Tongue (tissue), 3 donors: ENCODE measurements at places on chromosomes 12 and 14. TPM values are rescaled to one million over a fixed set of nuclear protein-coding genes. Genes with fewer than 3 reads are reported as not detected.

Gene JAG2
- 58.5 TPM for total RNA-seq

Gene NPFF
- not detected for total RNA-seq

Gene EPYC
- total RNA-seq, result not detected

Gene CLEC6A
- total RNA-seq, result not detected

Gene SSTR1
- 0.21 TPM for total RNA-seq

Gene LPAR5
- total RNA-seq, result 2.6 TPM

Gene CFAP54
- 1.6 TPM for total RNA-seq

Gene LRRC74A
- total RNA-seq, result not detected

Gene DAO
- not detected for total RNA-seq

Gene KCNK10
- total RNA-seq, result 0.92 TPM

Gene FZD10
- total RNA-seq, result 10.1 TPM

Gene RND1
- 2.9 TPM for total RNA-seq

Gene TPH2
- 0.10 TPM for total RNA-seq

GRCh38 chr12:132238488-132238854 is 90.9 kb downstream of the GALNT9 start:
- DNase-seq, result no peak

DNA sequence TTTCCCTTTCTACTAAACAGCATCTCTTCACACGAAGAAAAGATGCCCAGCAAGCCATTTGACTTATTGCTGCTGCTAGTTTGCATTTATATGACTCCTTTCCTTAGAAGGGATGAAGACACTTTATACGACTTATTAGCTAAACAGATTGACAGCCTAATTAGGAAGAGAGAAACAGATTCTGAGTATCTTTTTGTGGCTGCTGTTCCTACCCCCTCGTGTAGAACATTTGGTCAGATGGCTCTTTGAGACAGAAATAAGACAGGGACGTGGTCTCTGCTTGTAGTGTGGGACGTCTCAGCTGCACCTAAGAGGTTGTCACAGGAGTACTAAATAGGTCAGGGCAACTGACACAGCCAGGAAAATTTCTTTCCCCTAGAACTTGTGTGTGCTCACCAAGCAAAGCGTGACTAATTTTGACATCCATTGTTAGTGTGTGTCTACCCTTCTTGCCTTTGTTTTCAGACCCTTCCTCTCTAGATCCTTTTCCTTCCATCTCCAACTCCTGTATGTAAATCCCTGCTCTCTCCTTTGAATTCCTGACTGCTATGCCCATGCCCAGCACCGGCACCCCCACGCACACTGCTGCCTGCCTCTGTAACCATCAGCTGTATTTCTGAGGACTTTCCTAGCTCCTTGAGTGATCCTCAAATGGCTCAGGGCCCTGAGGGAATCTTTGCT is 83.2 kb downstream of the DAD1 start:
- DNase-seq, result no peak

DNA sequence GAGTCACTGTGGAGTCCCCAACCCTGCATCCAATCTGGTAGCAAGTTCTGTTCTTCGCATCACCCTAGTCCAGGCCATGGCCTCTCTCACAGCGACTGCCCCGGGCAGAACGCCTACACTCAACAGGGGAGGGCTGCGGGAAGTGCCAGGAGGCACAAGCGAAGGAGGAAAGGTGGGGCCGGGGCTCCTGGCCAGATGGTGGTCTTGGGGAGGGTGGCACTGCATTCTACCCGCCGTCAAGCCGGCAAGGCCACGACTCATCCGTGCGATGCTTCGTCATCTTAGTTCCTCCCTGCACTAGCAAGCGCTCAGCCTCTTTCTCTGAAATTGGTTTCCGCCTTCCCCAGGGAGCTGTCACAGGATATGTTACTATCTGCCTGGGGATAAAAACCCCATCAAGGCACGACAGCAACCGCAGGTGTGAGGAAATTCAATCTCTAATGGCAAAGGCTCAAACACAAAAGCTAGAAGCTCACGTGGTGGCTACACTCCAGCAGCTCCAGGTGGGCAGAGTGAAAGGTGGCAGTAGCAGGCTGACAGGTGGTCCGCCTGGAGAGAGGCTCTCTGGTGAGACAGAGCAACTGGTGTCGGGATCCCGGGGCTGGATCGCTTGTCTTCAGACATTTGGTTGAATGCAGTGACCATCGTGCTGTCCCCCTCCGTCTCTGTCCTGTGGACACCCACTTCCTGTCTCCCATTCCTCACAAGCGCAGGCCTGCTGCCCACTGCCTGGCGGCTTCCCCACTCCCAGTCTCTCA is 34.1 kb downstream of the ACADS start:
- peak; percentile 25 for DNase-seq

- DNase-seq, result no peak
These were observed 179.4 kb upstream of the ARHGAP5 start for GRCh38 chr14:31897581-31898186.

DNA sequence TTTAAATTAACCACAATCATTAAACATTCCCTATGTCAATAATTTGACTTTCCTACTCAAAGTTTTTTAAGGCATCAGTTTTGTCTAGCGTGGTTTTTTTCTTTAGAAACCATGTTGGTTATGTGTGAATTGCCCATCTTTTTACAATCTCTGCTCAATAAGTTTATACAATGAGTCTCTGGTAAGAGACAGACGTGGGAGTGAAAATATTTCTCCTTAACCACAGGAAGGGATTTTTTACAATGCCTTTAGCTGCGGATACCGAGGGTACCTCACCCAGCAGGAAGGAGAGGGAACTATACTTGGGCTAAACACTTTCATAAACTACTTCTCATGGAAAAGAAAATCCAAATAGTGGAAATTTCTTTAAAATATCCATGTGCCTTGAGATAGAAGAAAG is 191.4 kb upstream of the BCL2L14 start:
- no peak for DNase-seq

DNA sequence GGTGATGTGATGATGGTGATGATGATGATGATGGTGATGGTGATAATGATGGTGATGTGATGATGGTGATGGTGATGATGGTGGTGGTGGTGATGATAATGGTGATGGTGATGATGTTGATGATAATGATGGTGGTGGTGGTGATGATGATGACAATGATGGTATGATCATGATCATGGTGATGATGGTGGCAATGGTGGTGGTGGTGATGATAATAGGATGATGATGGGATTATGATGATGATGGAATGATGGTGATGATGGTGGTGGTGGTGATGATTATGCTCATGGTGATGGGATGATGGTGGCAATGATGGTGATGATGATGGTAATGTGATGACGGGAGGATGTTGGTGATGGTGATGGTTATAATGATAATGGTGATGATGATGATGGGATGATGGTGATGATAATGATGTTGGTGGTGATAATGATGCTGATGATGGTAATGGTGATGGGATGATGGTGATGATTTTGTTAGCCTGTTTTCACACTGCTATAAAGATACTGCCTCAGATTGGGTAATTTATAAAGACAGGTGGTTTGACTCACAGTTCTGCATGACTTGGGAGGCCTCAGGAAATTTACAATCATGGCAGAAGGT is 314.8 kb upstream of the SFSWAP start:
- DNase-seq, result no peak

- DNase-seq, result no peak
These were observed 11.7 kb downstream of the PELI2 start for GRCh38 chr14:56129933-56130332.

DNA sequence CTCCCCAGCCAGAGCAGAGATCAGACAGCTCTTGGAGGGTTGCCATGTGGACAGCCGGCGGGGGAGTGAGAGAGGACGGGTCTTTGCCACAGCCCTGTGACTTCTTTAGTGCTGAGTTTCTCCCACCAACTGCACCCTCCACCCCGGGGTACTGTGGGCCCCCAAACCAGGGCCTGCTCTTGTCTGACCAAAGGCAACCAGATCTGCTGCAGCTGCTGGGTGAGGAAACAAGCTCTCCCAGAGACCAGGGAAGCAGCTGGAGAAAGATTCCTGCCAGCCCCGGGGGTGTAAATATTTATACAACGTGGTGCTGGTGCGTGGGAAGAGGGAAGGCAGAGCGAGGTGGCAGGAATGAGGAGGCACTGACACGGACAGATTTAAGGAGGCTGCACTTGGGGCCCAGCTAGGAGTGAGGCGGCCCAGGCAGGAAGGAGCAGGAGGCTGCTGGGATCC is 14.3 kb upstream of the ZFP36L1 start:
- DNase-seq, result peak; percentile 95

DNA sequence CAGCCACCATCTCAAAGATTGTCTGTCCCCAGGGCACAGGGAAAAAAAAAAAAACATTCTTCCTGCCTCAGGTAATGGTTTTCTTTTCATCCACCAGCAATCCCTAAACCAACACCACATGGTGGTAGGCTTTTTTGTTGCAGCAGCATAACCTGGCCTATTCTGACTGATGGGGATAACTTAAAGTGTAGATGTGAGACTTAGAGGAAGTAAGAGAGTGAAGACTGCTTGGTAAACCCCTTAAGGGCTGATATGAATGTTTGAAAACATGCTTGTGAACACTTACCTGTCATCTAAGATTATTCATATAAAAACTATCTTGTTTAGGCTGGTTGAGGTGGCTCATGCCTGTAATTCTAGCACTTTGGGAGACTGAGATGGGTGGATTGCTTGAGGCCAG is 130.2 kb upstream of the RAP1B start:
- DNase-seq, result no peak

DNA sequence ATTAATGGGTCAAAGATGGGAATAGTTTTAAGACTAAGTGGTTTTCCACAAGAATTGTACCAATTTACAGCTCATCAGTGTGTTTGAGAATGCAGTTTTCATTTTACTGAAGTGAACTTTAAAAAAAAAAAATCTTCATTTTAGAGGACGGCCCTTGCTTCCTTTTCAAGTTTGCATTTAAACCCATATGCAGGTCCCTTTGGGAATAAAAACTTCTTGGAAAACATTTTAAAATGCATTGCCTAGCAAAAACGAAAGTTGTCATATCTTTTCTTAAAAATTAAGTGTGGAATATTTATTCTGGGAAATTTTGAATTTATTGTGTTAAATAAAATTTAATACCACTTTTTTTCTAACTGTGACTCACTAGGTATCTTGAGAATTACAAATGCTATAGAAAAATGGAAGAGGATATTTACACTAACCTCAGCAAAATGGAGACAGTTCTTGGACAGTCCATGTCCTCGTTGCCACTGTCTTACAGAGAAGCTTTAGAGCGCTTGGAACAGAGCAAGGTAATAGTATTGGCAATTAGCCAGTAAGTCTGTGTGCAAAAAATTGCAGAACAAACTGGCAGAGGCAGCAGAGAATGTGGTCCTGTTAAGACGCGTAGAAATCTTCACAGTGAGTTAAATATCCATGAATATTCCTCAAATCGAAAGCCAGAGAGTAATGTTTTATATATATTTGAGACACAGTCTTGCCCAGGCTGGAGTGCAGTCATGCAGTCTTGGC is 209.7 kb downstream of the SYNE2 start:
- no peak for DNase-seq

DNA sequence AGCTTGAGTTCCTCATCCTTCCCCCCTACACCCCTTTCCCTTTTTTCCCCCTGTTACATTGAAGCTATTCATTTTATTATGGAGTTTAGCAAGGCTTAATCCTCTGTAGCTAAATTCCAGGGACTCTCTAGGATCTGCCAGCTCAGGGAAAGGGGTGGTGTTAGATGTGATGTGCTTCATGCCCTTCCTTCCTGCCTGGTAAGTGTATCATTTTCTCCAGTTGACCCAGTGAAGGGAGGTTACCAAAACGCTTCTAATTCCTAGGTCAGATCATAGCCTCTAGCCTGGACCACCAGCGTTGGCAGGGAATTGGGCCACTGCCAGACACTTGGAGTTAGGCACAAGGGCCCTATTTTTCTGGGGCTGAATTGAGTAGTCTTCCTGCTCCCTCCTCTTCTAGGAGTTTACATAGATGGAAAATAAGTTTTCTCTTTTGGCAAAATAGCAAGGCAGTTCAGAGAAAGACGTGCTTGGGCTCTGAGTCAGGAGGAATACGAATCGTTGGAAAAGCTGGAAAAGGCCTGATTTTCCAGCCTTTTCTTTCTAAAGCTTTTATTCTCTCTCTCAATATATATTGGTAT is 88.3 kb downstream of the NPAS3 start:
- peak; percentile 63 for DNase-seq

- no peak for DNase-seq
These were observed 96.3 kb upstream of the EVL start for GRCh38 chr14:99968941-99969340.

DNA sequence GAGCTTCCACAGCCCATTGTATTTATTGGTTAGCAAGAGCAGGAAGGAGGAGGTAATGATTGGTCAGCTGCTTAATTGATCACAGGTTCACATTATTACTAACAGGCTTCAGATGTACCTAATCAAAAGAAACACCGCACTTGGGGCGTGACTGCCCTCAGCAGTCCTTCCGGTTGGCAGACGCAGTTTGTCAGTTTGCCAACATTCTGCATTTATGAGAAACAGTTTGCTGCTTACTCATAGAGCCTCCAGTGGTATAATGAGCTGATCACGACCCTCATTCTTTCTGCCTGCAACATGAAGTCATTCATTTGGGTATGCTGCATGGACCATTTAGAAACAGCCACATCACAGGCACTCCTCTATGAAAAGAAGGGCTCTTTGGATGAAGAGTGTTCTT is 42.5 kb upstream of the PPM1H start:
- DNase-seq, result peak; percentile 7

GRCh38 chr12:27060740-27061139 is 21.6 kb downstream of the C12orf71 start:
- peak; percentile 72 for DNase-seq

- DNase-seq, result no peak
These were observed 236.2 kb downstream of the AKAP6 start for GRCh38 chr14:32565256-32565655.

DNA sequence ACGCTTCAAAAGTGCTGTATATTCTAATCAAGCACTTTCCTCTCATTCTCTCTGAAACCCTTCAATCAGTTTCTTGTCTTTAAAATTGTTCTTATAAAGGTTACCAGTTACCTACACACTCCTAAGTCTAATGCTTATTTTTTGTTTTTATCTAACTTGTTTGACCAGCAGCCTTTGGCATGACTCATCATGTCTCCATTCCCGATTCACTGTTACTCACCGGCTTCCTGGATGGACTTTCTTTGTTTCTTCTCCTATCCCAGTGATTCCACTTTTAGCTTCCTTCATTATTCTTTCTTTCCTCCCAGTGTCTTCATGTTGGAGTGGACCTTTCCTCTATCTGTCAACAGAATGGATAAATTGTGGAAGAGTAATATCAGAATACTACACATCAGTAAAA is 368.6 kb upstream of the CCDC196 start:
- no peak for DNase-seq

DNA sequence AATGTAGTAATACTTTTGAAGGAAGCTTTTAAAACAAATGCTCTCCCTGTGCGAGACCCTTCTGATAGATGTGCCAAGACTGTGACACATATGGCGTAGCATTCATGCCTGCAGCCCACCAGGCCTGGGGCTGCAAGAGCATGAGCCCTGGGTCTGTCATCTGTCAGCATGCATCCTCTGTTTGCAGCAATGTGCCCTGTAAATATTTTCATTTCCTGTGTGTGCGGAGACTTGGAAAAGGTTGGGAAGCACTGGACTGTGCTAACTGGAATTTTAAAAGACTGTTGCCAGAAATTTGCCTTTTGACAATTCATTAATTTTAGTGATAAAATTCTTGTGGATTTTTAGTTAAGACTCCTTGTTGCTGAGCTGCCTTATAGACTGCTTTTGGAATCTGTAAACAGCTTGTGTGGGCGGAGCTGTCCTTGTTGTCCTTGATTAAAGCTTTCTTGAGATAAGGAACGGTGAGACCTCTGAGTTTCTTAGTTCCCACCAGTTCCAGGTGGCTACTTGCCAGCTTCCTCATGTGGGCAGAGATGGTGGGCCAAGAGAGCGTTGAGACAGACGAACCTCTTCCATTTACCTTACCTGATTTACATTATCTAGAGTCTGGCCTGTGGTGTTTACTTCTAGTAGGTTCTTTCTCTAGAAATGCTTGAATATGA is 23.4 kb downstream of the MARK3 start:
- DNase-seq, result no peak
